ENCODE measurements at places on chromosomes 1 and 21.
A peak's percentile ranks its signal among the peaks of the same experiment; 100 is the strongest.

- DNase-seq, result no peak
These were observed 6.3 kb downstream of the APOBEC4 start for GRCh38 chr1:183646776-183647175.

DNA sequence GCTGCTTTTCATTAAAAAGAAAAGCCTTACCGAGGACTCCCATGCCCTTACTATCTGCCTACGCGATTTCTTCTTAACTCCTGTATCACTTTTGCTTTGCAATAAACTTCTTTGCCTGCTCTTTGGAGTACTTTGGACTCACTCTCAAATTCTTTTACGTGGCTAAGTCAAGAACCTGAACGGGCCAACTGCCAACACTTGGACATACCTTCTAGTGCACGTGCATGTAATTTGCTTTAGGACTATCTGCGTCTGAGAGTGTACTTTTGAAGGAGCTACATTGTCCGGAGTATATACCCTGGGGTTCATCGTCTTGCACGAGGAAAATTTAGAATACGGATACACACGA is 3.6 kb upstream of the OTUD3 start:
- DNase-seq, result no peak

DNA sequence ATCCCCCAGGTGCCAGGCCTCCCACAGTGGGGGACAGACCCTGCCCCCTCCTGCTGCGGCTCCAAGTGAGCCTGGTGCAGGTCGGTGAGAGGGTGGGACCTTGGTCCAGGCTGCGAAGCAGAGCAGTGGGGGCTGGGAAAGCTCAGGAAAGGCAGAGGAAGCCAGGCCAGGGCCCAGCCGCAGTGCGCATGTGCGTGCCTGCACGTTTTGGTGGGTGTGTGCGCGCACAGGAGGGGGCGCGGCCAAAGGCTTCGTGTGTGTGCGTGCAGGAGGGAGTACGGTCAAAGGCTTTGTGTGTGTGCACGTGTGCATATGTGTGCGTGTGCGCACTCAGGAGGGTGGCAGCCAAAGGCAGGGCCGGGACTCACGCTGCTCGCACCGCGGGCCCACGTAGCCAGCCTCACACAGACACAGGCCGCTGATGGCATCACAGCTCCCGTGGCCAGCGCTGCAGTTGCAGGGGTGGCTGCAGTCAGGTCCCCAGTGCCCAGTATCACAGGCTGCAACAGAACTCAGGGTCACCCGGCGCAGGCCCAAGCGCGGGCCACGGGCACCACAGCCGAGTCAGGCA is 45.9 kb downstream of the ARHGEF16 start:
- DNase-seq, result no peak

- DNase-seq, result no peak
These were observed 411.0 kb upstream of the ESRRG start for GRCh38 chr1:217133958-217134856.

DNA sequence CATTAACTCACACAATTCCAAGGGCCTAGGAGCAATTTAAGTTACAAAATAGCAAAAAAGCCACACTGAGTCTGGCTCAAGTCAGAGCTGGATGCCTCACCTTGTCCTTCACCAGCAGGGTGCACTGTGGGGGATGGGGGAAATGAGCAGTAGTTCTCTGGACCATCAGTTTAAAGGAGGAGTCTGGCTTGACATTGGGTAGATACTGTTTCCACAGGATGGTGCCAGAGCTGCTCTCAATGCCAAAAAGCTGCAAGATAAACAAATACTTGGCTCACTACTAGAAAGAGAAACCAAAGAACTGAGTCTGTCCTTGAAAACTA is 18.8 kb downstream of the EMC1 start:
- no peak for DNase-seq

GRCh38 chr1:241157435-241157834 is 199.6 kb downstream of the RGS7 start:
- no peak for DNase-seq

GRCh38 chr1:91775227-91775626 is 110.7 kb downstream of the TGFBR3 start:
- DNase-seq, result no peak

- no peak for DNase-seq
These were observed at the start of gene TCEA3 for GRCh38 chr1:23424293-23425192. TCEA3 (minus strand) TSS chr1:23424748; CDS start chr1:23424633, 115 bp downstream.

DNA sequence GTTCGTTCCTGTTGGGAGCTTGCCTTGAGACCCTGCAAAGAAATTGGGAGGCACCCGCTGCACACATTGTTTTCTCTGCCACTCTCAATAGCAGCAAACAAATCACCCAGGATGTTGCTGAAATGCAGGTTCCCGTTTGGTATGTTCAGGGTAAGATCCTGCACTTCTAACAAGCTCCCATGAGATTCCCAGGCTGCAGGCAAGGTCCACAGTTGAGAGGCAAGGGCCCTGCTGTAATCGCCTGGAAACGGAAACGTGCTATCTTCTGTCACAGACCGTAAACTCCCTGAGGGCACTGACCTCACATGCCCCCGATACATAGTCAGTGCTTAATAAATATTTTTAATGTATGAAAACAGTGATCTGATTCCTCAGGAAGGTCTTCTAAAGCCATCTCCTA is 37.8 kb downstream of the XCL1 start:
- DNase-seq, result no peak

DNA sequence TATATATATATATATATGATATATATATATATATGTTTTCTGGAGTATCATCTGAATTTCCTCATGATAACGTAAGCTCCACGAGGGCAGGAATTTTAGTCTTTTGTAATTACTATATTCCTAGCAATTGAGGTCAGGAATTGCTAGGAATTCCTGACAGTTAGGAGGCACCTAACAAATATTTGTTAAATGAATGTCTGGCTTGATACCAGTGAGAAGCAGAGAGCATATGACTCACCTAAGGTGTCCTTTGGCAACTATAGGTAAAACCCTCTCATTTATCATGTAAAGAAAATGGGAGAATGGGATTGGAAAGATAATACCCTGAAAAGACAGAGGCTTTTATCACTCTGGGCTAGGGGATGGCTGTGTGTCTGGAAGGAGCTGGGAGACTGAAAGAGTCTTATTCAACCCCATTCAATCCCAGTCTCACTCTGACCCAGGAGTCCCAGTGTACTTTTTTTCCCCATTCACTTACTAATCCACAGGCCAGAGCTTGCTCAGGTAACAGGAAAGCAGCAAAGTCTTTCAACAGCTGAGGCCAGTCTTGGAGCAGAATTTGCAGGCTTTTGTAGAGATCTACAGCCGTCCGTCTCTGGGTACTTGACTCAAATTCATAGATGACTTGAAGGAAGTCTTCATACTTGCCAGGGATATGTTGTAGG is 71.2 kb downstream of the DAP3 start:
- DNase-seq, result no peak

DNA sequence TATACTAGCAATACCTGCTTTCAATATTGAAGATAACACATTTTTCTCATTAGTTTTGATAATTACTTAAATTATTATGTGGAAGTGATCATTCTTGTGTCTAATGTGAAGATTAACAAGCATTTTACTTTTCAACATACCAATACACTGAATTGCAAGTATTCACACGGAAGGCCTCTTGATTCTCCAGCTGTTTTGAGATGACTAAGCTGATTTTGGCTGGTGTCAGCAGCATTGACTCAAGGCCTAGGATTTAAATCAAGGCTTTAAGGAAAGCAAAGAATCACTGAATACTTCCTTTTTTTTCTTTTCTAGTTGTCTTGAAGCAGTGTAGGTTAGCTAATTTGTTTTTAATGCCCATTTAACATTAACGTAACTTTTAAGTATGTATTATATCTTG is 373.7 kb downstream of the SRGAP2C start:
- DNase-seq, result no peak

- no peak for DNase-seq
These were observed 40.4 kb upstream of the SYNC start for GRCh38 chr1:32742956-32743355.

GRCh38 chr1:113036639-113037321 is 36.2 kb upstream of the LRIG2 start:
- DNase-seq, result no peak

DNA sequence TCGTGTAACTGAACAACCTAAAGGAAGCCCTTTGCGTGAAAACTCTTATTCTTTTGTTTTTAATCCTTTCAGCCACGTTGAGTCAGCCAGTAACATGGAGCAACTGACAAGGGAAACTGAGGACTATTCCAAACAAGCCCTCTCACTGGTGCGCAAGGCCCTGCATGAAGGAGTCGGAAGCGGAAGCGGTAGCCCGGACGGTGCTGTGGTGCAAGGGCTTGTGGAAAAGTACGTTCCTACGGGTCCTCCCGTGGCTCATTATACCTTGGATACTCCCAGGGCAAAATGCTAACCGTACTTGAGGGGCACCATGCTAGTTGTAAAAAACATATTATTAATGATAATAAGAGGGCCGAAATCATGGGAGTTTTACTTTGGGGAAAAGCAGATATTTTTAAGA is 49.4 kb downstream of the LAMC2 start:
- no peak for DNase-seq

GRCh38 chr1:235130766-235131270 is 2.2 kb upstream of the TOMM20 start:
- DNase-seq, result no peak

GRCh38 chr1:230371923-230372703 is 54.0 kb downstream of the PGBD5 start:
- no peak for DNase-seq

- DNase-seq, result no peak
These were observed 14.4 kb upstream of the SCCPDH start for GRCh38 chr1:246709835-246710234.

GRCh38 chr21:32349333-32349944 is 43.4 kb downstream of the URB1 start:
- no peak for DNase-seq

GRCh38 chr1:15345705-15346345 is 63.9 kb upstream of the EFHD2 start:
- no peak for DNase-seq

DNA sequence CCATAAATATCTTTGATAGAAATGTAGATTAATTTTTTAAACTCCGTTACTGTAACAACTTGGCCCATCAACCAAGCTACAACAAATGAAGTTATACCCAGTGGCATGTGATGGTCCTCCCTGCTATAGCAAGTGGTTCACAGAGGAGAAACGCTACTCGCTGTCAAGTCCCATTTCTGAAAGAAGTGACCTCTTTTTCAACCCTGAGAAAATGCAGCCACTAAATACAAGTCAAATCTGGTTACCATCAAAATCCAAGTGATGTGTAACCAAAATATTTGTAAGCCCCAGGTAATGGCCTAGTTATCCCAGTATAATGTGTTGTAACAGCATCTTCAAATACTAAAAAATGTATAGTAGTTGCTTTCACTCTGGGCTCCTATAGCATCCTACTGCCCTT is 151.8 kb downstream of the MIS18A start:
- DNase-seq, result no peak

GRCh38 chr1:247576514-247576913 is 11.6 kb upstream of the OR2G2 start:
- DNase-seq, result no peak

DNA sequence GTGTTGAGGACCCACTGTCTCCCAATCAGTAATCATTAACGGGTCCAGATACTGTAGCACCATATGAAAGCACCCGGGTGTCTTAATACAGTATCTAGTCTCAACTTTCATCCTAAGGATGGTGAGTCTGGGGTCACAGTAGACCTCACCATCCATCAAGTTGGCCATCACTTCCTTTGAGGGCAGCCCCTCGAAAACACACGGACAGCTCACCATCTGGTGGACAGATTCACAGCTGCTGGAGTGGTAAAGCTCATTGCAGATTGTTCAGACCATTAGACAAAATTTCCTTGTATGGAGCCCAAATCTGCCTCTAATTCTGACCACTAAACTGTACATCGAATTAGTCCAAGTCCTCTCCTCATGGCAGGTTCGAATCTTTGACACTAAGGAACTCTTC is 123.1 kb downstream of the PGBD5 start:
- no peak for DNase-seq

- peak; percentile 58 for DNase-seq
These were observed 9.8 kb downstream of the RAP1GAP start for GRCh38 chr1:21659099-21659923.

DNA sequence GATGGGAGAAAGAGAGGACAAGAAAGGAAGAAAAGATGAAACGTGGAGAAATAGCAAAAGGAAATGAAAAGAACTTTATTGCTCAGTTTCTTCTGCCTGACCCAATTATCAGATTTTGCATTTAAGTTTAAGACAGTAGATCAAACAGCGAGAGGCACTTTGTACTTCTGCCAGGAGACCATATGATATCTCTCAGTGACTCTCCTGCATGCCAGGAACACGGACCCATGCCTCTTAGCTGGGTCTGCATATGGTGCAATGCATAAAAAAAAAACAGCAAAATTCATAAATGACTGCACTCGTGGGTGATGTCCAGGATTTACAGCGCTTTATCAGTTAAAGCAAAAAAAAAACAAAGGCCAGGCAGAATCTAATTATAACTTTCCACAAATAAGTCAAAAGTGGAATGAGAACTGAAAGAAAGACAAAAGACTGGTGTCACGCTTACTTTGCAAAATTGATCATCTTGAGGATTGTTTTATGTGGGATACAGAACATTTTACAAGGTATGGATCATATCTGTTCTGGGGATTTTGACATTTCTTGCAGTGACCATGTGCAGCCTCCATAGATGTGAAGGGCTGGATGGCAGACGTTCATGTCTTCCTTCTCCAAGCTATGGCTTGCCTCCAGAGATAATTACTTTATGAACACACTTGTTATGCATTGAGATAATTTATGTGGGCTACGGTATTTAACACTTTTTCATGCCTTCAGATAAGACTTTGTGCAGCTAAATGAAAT is 79.5 kb downstream of the RUNX1 start:
- DNase-seq, result no peak

- no peak for DNase-seq
These were observed 7.3 kb upstream of the FCGR2A start for GRCh38 chr1:161497961-161498360.

DNA sequence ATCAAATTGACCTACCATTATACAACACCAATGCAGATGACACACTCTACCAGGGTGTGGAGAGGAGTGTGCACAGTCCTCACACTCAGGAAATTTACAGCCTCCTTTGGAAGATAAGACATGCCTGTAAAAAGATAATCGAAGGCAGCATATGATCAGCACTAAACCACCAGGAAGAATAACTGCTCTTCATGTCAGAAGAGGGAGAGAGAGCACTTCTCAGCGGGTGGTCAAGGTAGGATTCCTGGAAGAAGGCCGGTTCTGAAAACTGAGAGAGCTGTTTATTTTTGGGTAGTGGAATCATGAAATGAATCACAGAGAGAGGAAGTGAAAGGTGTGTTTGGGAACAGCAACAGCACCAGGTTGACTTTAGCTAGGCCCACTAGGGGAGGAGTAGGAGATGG is 14.0 kb upstream of the ZNF697 start:
- no peak for DNase-seq

GRCh38 chr1:38585971-38586370 is 273.6 kb downstream of the RRAGC start:
- no peak for DNase-seq

DNA sequence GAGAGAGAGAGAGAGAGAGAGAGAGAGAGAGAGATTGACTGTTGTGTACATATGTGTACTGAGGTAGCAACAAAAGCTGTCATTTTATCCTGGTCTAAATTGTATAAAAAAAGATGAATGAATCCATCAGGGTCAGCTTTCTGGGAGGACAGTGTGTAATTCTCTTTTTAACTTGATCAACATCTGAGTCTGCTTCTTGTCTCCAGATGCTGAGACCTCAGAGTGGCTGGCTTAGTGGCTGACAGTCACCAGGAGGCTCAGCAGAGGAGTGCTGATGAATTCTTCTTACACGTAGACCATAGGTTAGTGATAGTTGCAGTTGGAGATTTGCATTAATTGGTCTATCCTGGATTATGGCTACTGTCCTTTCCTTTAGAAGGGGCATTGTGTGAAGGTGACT is 28.5 kb upstream of the PLXNA2 start:
- no peak for DNase-seq

- DNase-seq, result no peak
These were observed 16.7 kb downstream of the PALMD start for GRCh38 chr1:99662539-99663080.
